ENCODE measurements at places on chromosomes 7 and 10. TPM values are rescaled to one million over a fixed set of nuclear protein-coding genes. Genes with fewer than 3 reads are reported as not detected.

Gene NME8
- polyA plus RNA-seq = not detected

Gene ASL
- polyA plus RNA-seq = 141 TPM

Gene STEAP2
- 9.5 TPM for polyA plus RNA-seq

Gene NFE2L3
- 50.8 TPM for polyA plus RNA-seq

Gene HABP2
- not detected for polyA plus RNA-seq

Gene SYCE1
- not detected for polyA plus RNA-seq

Gene SPDYE8
- polyA plus RNA-seq = not detected

Gene SPDYE1
- not detected for polyA plus RNA-seq

Gene MKLN1
- polyA plus RNA-seq = 16.1 TPM
